ENCODE measurements at places on chromosomes 1 and 21. TPM values are rescaled to one million over a fixed set of nuclear protein-coding genes. Genes with fewer than 3 reads are reported as not detected.

Gene CEP170
- total RNA-seq, result 44.2 TPM

DNA sequence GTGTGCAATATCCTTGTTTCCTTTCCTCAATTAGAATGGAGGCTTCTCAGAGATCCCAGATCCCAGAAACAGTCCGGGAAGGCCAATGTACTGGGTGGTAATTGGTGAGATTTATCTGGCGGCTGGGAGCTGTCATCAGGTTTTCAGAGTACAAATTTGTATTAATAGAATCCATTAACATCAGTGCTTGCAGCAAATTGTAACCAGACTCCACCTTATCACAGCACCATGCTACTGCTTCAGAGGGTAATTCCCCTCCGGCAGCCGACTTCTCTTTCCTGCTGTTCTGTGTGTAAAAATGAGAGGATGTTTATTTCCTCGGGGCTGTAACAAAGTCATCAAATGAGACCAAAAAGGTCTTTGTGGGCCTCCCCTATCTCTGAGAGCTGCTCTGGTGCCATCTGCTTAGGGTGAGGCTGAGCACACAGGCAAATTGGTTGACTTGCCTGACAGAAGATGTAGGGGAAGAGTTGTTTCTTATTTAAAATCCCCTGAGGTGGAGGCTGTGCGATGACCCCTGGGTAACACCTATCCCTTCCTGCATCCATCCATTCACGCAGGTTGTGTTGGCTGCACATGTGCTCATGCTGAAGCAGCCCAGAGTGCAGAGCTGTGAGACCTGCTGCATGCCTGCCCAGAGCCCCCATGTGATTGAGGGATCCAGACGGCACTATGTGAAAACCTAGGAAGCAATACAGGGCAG, 19.2 kb downstream of the NFASC start:
- no peak for DNase-seq

DNA sequence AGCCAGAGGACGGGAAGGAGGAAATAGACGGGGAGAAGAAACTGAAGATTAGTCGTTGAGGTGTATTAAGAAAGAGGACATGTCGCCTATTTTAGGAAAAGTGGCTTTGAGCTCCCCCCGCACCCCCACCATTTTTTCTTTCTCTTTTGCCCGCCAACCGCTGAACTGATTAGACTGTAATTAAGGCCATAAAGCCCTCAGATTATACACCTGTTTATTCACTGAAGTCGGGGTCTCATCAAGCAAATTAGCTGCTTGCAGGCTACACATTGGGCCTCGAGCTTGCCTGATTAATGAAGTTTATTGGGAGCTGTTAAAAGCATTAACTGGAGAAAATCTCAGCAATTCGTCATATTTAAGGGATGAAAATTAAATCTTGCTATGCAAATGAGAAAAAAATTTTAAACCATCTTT, 119.4 kb upstream of the RRP15 start:
- DNase-seq, result no peak

Gene MTARC2
- not detected for total RNA-seq

Gene LAMC1
- total RNA-seq, result 0.19 TPM

DNA sequence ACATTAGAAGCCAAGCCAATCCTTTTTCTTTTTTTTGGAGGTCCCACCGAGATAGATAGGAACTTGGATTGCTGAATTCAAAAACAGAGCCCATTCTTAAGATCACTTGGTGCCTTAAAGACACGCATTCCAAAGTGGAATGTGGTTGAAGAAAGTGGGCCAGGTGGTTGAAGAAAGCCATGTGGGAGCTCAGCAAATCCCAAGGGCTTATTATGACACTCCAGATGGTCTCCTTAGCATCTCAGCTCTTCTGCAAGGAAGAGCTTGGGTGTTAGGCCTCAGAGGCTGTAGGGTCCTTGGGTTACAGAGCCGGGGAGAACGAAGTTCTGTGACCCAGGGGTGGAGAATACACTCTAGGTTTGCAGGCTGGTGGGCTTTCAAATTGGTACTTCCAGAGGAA, 13.5 kb downstream of the TOR3A start:
- no peak for DNase-seq

- no peak for DNase-seq
Measured at GRCh38 chr1:230633469-230633868, 8.8 kb upstream of the COG2 start.

Measured in activated CD4-positive, alpha-beta memory T cell treated with anti-CD3 and anti-CD28 coated beads for 36 hours (primary cell).